ENCODE measurements at places on chromosomes 5 and 9.

GRCh38 chr9:114684036-114684435 is 2.0 kb upstream of the TEX48 start:
- DNase-seq: no peak

GRCh38 chr5:120446901-120447300 is 17.2 kb upstream of the PRR16 start:
- no peak for DNase-seq

DNA sequence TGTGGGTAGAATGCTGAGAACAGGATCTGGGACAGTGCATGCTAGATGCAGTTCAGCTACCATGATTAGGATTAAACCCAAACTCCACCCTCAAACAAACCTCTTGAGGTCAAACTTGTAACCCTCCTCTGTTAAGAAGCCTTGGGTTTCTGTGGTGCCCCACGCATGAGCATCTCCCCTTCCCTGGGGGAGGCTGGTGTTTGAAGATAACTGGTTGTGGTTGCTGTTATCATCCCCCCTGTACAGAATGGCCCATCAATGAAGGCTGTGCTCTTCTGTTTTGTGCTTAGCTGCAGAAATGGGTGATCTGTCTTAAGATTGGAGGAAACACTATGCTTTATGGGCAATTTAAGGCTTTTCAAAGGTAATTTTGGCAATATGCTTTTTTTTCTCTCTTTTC is 4.4 kb upstream of the DAB2IP start:
- no peak for DNase-seq

GRCh38 chr9:84251921-84252320 is 88.6 kb downstream of the SLC28A3 start:
- DNase-seq: no peak

- DNase-seq: no peak
These were observed 387.7 kb upstream of the CHD1 start for GRCh38 chr5:99316484-99316883.
